ENCODE measurements at places on chromosomes 2 and 18. TPM values are rescaled to one million over a fixed set of nuclear protein-coding genes. Genes with fewer than 3 reads are reported as not detected.

Gene NT5C1B
- not detected for total RNA-seq

Gene NIFK
- total RNA-seq: 59.8 TPM

Gene RAB6D
- under 0.01 TPM for total RNA-seq

Gene KLHL41
- 0.24 TPM for total RNA-seq

Gene DQX1
- total RNA-seq: 2.8 TPM

Gene ID2
- 8.3 TPM for total RNA-seq

Gene FBXO15
- total RNA-seq: not detected

Gene SCG2
- 0.24 TPM for total RNA-seq

Gene TWIST2
- total RNA-seq: 8.5 TPM

Gene ORC2
- 17.7 TPM for total RNA-seq

Gene IL36RN
- 8.4 TPM for total RNA-seq

Gene CD8B2
- total RNA-seq: not detected

Gene ENOSF1
- 25.1 TPM for total RNA-seq

Gene CYTIP
- not detected for total RNA-seq

Gene KCNJ3
- total RNA-seq: not detected

Gene STAT4
- total RNA-seq: 13.6 TPM

Gene ATP6V1B1
- total RNA-seq: not detected

Gene SH3BP4
- total RNA-seq: 32.8 TPM

Gene CPO
- not detected for total RNA-seq

Gene NPAS2
- total RNA-seq: 31.8 TPM

Gene VWC2L
- not detected for total RNA-seq

Gene DNAJC5G
- not detected for total RNA-seq

Gene TLX2
- total RNA-seq: not detected

Gene FAM237A
- not detected for total RNA-seq

Gene FER1L5
- under 0.01 TPM for total RNA-seq

Gene SERPINB11
- total RNA-seq: not detected

Gene TMEM200C
- total RNA-seq: under 0.01 TPM

Gene ATP6V1C2
- total RNA-seq: 0.43 TPM

Data from tracheal epithelial cell (primary cell).